ENCODE measurements at places on chromosomes 3 and 15.

DNA sequence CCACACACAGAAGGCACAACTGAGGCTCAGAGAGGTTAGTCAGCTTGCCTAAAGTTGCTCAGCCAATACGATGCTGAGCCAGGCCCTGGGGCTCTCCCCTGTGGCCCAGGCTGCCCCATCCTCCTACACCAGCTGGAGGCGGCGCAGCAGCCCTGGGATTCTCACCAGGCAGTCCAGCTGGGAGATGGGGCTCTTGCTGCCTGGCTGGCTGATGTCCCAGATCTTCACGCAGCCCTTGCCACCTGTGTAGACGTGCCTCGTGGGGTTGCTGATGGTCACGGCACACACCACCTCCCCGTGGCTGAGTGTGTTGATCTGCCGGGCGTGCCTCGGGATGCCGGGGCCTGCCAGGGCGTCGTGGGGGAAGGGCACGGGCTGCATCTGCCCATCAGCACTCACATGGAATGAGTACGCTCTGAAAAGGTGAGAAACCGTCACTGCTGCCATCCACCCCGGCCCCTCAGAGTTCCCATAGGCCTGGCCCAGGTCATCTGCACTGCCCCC, 42.8 kb downstream of the TLE3 start:
- no peak for DNase-seq

DNA sequence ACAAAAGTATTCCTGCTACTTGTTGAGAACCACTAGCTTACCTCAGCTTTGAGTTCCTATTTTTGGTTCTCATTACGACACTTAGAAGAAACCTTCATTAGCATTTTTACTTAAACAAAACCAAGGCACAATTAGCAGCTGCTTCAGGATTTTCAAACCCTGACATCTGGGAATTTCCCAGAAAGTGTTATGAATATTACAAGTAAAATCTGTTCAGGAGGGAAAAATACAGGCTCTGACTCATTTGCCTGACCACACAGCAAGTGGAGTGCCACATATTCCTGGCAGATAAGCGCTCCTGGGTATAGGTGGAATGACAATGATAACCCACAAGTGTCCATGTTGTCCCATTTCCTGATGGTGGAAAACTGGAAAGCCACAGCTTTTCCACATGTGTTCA, 10.3 kb upstream of the RFTN1 start:
- no peak for DNase-seq

DNA sequence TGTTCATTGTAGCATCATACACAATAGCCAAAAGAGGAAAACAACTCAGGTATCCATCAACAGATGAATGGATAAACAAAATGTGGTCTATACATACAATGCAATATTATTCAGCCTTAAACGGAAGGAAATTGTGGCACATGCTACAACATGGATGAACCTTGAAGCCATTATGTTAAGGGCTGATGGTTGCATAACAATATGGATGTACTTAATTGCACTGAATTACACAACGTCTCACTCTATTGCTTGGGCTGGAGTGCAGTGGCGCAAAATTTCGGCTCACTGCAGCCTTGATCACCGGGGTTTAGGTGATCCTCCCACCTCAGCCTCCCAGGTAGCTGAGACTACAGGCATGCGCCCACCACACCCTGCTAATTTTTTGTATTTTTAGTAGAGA, 7.0 kb upstream of the TMEM62 start:
- no peak for DNase-seq

DNA sequence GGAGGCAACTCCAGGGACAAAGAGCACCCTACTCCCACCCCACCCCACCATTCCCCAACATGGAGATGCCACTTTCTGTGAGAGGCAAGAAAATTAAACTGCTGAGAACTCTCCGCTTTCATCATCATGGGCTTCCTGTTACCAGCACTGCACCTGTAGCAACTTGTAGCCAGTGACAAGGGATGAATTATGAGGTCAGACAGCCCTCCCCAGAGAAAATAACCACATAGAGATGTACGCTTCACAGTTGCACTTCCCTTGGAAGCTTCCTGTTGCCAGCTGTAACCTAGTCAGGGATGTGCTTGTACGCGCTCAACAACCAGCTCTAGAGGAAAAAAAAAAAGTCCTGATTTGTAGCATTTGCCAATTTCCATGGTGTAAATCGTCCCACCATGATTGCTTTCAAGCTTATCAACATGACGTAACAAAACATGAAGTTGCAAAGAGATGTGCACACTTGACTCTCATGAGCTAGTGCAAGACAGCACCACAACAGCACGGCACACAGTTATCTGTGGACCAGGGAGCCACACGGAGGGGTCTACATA, 145.4 kb downstream of the RAB11A start:
- DNase-seq: no peak

DNA sequence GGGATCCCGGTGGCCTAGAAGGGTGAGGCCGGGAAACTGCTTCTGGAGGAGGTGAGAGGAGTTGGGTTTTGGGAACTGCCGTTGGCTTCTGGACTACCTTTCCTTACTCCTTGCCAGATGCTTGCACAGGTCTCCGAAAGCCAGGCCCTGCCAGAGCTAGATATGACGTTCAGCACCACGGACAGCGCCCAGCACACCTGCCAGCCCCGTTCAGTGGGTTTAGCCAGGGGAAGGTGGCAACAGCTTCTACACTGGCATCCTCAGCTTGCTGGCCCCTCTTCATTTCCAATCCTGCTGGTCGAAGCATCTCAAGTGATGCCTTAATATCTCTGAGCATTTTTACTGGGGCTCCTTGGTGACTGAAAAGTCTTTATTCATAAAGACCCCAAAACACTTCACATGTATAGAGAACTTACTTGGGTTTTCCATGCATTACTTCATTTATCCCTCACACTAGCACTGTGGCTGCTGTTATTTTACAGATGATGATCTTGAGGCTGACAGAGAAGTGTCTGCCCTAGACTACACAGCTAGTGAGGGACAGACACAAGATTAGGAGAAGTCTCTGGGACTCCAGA, 21.9 kb downstream of the HCN4 start:
- DNase-seq: peak; percentile 65

DNA sequence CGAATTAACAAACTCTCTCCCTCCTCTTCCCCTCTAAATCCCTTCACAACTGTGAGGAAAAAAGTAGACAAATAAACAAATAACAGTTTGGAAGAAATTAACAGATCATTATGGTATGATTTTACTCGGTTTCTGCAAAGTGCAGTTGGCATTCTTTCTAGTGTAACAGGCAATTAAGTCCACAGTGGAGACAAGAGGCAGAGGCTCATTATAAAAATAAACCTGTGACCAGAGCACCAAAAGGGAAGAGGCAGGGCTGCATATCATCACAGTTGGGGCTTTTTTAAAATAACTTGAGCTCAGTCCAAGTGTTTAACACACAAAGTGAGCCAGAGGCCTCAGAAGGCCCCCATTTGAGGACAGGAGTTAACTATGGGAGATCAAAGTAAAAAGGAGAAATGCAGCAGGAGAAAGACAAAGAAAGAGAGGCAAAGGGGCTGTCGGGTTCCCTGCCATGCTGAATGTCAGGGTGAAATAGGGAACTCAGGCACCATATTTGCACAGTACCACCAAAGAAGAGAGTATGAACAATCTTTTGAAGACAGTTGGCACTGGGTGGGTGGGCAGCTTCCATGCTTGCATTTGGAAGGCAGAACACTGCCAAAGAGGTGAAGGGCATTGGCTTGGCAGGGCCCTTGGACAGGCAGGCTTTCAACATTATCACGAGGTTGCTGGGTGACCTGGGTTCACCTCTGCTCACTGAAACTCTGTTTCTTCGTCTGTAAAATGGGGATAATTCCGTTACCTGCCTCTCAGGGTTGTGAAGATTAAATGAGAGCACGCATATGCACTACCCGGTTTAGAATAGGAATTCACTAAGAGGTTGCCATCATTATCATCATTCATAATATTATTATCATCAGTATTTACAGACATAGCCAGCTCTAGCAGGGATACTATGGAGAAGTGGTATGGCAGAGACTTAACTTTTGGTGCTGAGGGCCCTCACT, 134.5 kb downstream of the MEX3B start:
- no peak for DNase-seq

DNA sequence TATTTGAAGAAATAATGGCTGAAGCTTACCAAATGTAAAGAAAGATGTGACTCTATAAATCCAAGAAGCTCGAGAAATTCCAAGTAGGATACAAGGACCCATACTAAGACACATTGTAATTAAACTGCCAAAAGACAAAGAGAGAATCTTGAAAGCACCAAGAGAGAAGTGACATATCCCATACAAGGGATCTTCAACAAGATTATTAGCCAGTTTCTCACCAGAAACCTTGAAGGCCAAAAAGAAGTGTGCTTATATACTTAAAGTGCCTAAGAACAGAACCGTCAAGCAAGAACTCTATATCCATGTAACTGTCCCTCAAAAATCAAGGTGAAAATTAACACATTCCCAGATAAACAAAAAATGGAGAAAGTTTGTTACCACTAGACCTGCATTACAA, 220.5 kb downstream of the ADAMTS17 start:
- no peak for DNase-seq

GRCh38 chr3:112013784-112014143, 15.0 kb downstream of the TAGLN3 start:
- DNase-seq: no peak

- no peak for DNase-seq
These were observed 139.4 kb downstream of the BBX start for GRCh38 chr3:107662124-107662507.

DNA sequence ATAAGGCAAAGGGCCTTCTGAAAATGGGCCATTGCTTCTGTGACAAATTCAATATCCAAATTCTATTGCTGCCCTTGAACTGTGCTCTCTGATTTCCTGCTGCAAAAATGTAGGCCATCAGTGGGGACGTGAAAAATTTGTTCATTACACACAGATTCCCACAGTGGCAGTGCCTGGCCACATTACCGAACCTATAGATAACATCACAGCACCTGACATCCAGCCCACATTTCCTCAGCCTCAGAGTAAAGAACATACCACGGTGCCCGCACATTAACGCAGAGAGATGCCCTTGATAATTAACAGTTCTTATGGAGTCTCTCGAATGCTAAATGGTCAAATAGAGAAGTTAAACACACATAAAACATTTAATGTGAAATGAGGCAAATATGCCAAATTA, 931.6 kb upstream of the CFAP20DC start:
- peak; percentile 17 for DNase-seq

DNA sequence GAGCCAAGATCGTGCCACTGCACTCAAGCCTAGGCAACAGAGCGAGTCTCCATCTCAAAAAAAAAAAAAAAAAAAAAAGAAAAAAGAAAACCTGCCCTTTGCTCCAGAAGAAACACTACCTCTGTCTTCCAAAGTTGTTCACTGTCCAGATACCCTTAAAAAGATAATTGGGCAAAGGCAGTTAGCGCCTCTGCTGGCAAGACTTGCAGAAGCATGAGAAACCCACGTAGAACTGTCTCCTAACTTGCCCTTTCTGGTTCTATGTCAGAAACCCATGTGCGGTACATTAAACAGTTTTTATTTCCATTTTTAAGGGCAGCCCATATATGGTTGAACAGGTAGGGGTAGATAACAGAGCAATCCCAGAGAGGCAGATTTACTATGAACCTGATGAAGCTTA, 1026.4 kb downstream of the ROBO2 start:
- DNase-seq: no peak

- DNase-seq: no peak
These were observed 48.4 kb downstream of the MLH1 start for GRCh38 chr3:37041546-37042195.

GRCh38 chr3:41846850-41847249, 115.1 kb downstream of the ULK4 start:
- no peak for DNase-seq

GRCh38 chr3:104359546-104359945, 1007.2 kb upstream of the ALCAM start:
- DNase-seq: no peak

DNA sequence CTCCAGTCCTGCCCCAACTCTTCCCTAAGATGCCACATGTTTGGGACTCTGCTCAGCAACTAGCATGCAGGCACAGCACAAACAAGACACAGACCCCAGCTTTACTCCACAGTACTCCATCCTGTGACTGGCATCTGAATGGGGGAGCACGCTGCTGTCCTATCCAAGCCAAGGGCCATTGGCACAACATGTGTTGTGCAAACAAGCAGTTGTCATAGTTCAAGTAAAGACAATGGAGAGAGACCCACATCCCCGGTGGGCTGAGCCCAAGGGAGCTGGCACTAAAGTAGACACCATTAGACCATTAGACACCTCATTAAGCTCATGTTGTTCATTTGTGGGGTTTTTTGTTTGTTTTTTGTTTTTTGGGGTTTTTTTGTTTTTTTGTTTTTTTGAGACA, 132.7 kb downstream of the CHSY1 start:
- DNase-seq: no peak

DNA sequence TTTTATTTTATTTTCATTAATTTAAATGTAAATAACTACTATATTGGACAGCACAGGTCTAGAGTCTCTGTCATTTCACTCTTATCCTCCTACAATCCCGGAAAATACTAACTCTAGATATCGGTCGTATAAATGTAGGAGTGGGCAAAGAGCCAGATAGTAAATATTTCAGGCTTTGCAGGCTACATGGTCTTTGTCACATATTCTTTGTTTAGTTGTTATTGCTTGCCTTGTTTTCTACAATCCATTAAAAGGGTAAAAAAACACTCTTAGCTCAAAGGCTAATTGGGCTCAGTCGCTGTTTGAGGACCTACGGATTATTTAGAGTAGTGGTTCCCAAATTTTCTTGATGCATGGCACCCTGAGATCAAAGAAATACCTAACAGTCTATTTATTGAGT, 1.7 kb downstream of the KNL1 start:
- no peak for DNase-seq

DNA sequence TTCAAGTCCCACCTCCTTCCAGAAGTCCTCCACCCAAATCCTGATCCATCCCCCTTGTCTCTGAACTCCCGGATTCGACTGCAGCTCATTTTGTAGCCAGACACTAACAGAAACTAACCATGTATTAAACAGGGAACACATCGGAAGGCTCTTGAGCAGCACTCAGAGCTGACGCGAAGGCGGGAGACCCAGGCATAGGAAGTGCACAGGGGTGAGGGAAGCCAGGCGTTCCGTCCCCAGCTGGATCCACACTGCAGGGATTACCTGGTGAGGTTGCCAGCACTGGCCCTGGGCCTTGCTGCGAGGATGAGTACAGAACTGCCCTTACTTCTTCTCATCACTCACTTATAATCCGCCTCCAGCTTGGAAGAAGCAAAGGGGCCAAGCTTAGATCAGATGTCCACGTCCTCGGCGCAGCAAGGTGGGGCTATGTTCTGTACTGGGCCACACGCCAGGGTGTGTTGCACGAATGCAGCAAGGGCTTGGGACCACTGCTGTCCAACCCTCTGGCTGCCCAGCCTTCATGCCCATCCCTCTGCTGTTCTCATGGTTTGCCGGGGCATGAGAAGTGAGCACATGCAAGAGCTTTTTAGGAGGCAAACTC, 124.2 kb upstream of the SMAD3 start:
- no peak for DNase-seq
